Progenitor cell of endocrine pancreas (in vitro differentiated cells): ENCODE measurements at places on chromosomes 7 and 10.

DNA sequence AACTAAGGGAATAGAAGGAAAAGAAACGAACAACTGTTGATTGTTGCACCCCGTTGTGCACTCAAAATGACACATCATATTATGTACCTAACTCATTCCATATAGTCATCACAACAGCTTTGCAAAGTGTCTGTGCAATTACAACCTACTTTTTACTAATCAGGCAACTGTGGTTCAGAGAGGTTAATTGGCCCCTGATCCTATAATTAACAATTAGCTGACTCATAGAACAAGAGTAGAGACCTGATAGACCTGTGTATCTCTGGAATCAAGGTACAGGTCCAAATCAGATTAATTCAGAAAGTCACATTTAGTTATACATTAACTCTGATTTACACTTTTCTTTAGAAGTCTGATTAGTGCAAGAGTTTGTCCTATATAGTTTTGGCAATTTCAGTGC lies 122.5 kb upstream of the CDK13 start:
- H3K27me3 ChIP-seq, result peaks cover 21% of the 10 kb centered on the region
- DNase-seq, result no peak
- H3K4me1 ChIP-seq, result no peaks in the 10 kb centered on the region
- H3K36me3 ChIP-seq, result no peaks in the 10 kb centered on the region

GRCh38 chr7:29878081-29878688 lies 71.9 kb downstream of the WIPF3 start:
- DNase-seq, result no peak
- no peaks in the 10 kb centered on the region for H3K4me1 ChIP-seq
- no peaks in the 10 kb centered on the region for H3K36me3 ChIP-seq
- no peak overlapping the region for H3K4me3 ChIP-seq
- no peak overlapping the region for H3K27ac ChIP-seq
- H3K27me3 ChIP-seq, result peaks cover 10% of the 10 kb centered on the region

DNA sequence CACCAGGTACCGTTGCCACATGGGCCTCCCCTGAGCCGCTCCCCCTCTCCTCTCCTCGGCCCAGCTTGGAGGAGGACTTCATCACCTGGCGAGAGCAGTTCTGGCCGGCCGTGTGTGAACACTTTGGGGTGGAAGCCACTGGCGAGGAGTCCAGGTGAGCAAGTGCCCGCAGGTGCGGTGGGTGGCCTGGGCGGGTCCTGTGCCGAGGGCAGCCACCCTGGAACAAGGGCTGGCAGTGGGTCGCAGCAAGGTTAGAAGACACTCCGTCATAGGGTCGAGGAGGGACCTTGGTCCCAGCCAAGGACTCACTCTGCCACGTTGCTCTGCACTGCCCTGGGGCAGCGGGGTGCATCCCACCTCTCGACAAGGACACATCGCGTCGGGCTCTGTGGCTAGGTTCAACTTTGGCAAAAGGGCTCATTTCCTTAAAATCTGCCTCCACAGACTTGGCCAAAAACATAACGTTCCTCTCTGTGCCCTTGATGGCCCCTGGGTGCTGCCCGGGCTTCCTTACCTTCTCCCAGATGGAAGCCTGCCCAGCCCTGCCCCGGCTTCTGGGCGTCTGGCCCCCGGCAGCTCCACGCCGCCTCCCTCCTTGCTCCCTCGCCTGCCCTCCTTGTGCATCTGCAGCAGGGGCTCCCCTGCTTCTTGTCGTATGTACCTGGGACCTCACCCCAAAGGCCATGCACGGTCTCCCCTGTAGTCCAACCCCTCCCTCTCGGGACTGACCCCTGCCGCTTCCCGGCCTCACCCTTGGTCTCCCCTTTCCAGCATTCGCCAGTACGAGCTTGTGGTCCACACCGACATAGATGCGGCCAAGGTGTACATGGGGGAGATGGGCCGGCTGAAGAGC lies 12.7 kb downstream of the TMEM120A start:
- peaks cover 4% of the 10 kb centered on the region for H3K36me3 ChIP-seq
- no peak overlapping the region for H3K27ac ChIP-seq
- no peak for DNase-seq
- no peak overlapping the region for H3K4me3 ChIP-seq
- H3K4me1 ChIP-seq, result no peaks in the 10 kb centered on the region

DNA sequence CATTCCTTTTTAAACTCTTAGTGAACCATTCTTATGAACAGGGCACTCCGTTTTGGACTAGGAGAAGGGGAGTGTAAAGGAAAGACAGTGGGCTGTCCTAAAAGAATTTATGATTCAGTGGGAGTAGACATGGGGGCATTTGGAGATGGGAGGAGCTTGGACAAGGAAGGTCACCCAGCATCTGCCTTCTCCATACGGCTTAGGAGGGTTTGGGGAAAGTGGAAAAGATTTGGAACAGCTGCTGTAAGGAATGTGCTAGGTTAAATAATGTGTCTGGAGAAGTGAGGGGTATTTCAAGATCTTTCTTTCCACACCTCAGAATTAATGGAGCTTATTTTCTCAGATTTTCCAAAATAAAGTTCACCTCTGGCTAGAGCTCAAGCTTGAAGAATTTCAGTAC lies 24.0 kb downstream of the SLC35G1 start:
- no peak overlapping the region for H3K27ac ChIP-seq
- no peak for DNase-seq
- peaks cover 15% of the 10 kb centered on the region for H3K4me1 ChIP-seq
- no peaks in the 10 kb centered on the region for H3K27me3 ChIP-seq

DNA sequence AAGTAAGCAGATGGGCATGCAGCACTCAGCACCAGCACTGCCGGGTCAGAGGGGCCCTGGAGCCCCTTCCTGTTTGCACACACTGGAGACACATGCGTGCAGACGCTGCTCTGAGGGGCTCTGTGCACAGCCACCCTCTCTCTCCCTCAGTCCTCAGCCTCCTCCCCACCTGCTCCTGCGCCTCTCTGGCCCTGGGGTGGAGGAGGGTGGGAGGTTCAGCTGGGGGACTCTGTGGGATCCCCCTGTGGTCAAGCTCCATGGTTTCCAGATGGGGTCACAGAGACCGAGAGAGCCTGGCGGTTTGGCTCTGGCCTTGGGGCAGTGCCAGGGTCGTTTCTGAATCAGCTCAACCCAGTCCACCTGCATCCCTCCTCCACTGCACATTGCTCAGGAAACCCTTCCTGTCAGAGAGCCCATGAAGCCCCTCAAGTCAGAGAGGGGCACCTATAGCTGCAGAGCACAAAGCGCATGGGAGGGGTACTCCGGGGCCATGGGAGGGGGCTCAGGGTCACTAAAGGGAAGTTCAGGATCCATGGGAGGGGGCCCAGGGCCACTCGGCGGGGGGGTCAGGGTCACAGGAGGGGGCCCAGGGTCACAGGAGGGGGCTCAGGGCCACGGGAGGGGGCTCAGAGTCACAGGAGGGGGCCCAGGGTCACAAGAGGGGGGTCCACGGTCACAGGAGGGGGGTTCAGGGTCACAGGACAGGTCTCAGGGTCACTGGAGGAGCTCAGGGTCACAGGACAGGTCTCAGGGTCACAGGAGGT lies 161.7 kb downstream of the ADARB2 start:
- H3K4me1 ChIP-seq, result peaks cover 4% of the 10 kb centered on the region
- H3K4me3 ChIP-seq, result no peak overlapping the region
- H3K36me3 ChIP-seq, result no peaks in the 10 kb centered on the region
- DNase-seq, result no peak
- peaks cover 18% of the 10 kb centered on the region for H3K27me3 ChIP-seq
- H3K27ac ChIP-seq, result no peak overlapping the region

DNA sequence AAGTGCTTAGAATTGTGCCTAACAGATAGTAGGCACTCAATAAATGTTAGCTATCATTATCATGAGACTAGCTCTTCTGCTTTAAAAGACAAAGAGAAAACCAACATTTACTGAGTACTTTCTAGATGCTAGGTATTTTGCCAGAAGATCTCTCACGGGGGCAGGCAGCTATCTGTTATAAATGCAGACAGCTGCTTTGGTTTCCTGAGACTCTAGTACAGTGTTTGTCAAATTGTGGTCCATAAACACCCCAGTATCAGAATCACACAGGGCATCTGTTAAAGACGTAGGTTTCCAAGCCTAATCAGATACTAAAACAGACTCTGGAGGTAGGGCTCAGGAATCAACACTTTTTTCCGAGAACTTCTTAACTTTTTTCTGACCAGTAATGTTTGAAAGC lies 13.9 kb downstream of the FAM133B start:
- H3K27me3 ChIP-seq, result no peaks in the 10 kb centered on the region
- DNase-seq, result no peak
- H3K27ac ChIP-seq, result no peak overlapping the region
- no peak overlapping the region for H3K4me3 ChIP-seq

- DNase-seq, result no peak
- no peak overlapping the region for H3K4me3 ChIP-seq
- H3K27ac ChIP-seq, result no peak overlapping the region
- H3K4me1 ChIP-seq, result peaks cover 19% of the 10 kb centered on the region
- no peaks in the 10 kb centered on the region for H3K36me3 ChIP-seq
Measured at GRCh38 chr10:75623310-75624093, 192.1 kb downstream of the LRMDA start.

- H3K36me3 ChIP-seq, result peaks cover 5% of the 10 kb centered on the region
- peaks cover 9% of the 10 kb centered on the region for H3K4me1 ChIP-seq
- H3K27me3 ChIP-seq, result no peaks in the 10 kb centered on the region
- no peak for DNase-seq
Measured at GRCh38 chr7:29237489-29237888, 42.9 kb downstream of the CHN2 start.

GRCh38 chr7:93147363-93147762 lies 822 bp downstream of the SAMD9L start:
- H3K4me1 ChIP-seq, result peaks cover 4% of the 10 kb centered on the region
- no peak overlapping the region for H3K27ac ChIP-seq
- no peak for DNase-seq
- H3K4me3 ChIP-seq, result no peak overlapping the region

DNA sequence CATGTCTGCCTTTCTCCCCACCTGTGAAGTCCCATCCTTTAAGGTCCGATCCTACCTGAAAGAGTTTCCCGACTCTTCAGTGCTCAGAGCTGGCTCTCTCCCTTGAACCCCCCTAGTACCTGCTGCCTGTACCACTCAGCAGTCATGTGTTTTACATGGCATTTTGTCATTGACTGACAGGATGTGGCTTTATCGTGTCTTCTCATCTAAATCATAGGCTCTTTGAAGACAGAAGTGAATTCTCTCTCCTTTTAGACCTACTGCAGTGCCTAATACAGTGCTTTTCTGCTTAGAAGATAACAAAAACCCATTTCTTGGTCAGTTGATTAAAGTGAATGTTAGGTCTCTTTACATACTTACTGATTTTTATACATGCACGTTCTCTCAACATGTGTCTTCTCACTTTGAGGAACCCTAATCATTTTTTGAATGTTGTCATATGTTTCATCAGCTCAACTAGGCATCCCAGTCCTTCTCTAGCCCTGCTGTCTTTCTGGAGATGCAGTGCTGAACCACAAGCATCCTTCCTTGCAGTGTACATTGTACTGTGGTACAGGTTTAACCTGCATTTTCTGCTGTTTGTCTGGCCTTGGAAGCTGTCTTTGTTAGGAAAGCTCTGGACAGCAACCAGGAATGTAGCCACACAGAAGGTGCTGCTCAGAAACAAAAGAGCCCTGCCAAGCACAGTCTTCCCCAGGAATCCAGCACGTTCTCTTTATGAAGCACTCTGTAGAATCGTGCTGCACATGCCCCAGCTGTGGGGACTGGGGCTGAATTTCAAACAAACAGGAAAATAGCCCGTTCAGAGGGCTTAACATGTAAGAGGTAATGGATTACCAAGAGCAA lies 28.1 kb upstream of the LRRC4 start:
- no peak for DNase-seq
- no peaks in the 10 kb centered on the region for H3K36me3 ChIP-seq
- H3K27ac ChIP-seq, result peak overlapping the region; percentile 23
- H3K27me3 ChIP-seq, result no peaks in the 10 kb centered on the region
- H3K4me3 ChIP-seq, result no peak overlapping the region

DNA sequence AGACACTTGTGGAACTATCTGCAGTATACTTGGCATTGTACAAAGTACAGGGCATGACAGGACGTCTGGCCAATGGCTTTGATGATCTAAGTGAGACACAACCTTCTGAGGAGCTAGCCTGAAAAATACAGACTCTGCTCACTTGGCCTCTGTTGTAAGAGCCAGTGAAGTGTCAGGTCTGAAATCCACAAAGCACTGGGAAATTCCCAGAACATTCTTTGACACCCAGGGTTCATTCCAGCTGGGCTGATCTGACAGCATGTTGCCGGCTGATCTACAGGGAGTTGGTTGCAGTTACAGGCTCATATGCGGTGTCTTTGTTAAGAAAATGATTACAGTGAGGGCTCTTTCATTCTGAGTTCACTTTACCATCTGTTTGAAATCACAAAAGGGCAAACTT lies 354.6 kb downstream of the PHF14 start:
- peaks cover 3% of the 10 kb centered on the region for H3K4me1 ChIP-seq
- no peak overlapping the region for H3K4me3 ChIP-seq
- no peak overlapping the region for H3K27ac ChIP-seq
- H3K27me3 ChIP-seq, result no peaks in the 10 kb centered on the region
- H3K36me3 ChIP-seq, result no peaks in the 10 kb centered on the region

DNA sequence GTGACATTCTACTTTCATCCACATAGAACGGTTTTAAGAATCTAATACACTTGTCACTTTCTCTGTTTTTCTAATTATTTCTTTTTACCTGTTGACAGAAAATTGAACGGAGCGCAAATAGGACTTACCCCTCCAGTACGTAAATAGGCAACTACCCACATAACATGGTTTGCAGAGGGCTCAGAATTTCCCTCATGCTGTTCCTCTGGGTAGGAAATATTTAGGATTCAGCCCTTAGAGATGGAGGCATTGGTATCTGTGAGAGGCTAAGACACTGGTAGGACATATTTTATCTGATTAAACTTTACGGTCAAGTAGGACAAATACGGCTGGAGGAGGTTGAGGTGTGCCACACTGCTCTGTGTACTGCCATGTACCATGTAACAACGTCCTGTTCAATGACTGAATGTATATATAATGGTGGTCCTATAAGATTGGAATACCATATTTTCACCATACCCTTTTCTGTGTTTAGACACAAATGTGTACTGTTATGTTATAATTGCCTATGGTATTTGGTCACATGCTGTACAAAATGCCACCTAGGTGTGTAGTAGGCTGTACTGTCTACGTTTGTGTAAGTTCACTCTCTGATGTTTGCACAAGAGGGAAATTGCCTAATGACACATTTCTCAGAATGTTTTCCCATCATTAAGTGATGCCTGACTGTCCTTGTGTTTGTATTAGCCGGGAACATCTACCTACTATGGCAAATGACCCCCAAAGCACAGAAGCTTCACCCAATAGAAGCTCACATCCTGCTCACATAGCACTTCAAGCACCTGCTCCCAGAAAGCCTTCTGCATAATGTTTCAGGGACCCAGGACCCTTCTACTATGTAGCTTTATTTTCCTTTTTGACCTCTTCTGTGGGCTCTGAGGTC lies 429.4 kb upstream of the AKR1E2 start:
- no peaks in the 10 kb centered on the region for H3K27me3 ChIP-seq
- no peak for DNase-seq

- H3K27ac ChIP-seq, result no peak overlapping the region
- no peak overlapping the region for H3K4me3 ChIP-seq
- DNase-seq, result no peak
- no peaks in the 10 kb centered on the region for H3K36me3 ChIP-seq
- no peaks in the 10 kb centered on the region for H3K4me1 ChIP-seq
Measured at GRCh38 chr7:79420464-79420863, 33.0 kb downstream of the MAGI2 start.
